Effector CD8-positive, alpha-beta T cell (primary cell): ENCODE measurements at places on chromosomes 12 and 14.

- DNase-seq, result no peak
Observed at GRCh38 chr12:83769151-83769550, 1082.4 kb downstream of the TMTC2 start.

GRCh38 chr12:113512568-113512967 is 40.9 kb upstream of the LHX5 start:
- no peak for DNase-seq

DNA sequence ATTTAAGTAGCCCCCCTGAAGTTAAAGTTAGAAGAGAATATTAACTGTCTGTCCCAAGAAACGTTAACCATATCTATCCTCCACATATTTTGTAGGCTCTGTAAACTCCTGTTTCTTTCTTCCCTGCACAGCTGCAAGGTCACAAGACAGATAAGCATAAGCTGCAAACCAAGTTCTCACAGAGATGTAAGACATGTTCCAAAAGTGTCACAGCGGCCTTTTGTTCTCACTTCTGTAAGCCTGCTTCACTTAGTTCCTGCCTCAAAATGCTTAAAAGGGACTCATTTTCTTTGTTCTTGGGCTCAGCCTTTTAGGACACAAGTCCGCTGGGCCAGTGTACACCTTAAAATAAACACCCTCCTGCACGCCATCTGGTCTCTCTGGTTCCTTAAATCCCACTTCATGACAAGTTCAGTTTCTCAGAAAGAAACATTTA is 3.2 kb downstream of the RNASE1 start:
- DNase-seq, result no peak

DNA sequence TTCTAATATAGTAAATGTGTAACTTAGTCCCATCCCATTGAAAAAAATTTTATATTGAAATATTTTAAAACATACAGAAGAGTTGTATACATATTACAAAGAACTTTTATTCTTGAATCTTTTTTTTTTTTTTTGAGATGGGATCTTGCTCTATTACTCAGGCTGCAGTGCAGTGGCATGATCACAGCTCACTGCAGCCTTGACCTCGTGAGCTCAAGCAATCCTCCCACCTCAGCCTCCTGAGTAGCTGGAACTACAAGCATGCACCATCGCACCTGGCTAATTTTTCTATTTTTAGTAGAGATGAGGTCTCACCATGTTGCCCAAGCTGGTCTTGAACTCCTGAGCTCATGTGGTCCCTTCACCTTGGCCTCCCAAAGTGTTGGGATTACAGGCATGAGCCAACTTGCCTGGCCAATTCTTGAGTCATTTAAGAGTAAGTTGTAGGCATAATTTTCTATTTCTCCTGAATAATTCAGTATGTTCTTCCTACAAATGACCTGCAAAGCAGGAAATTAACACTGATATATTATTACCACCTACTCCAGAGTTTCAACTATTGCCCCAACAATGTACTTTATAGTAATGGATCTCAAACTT is 153.0 kb upstream of the BMP4 start:
- no peak for DNase-seq

DNA sequence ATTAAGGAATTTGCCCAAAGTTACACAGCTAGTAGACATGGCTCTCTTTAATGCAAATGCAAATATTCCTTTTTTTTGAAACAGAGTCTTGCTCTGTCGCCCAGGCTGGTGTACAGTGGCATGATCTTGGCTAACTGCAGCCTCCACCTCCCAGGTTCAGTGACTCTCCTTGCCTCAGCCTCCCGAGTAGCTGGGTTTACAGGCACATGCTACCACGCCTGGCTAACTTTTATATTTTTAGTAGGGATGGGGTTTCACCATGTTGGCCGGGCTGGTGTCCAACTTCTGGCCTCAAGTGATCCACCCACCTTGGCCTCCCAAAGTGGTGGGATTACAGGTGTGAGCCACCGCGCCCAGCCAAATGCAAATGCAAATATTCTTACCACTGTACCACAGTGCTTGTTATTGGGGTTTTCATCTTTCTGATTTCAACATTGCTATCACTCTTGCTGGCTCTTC is 24.5 kb upstream of the HIGD1C start:
- DNase-seq, result no peak

GRCh38 chr12:29743801-29744200 is 39.9 kb downstream of the TMTC1 start:
- DNase-seq, result no peak

GRCh38 chr12:6759741-6760140 is 6.4 kb upstream of the PTMS start:
- DNase-seq, result no peak

DNA sequence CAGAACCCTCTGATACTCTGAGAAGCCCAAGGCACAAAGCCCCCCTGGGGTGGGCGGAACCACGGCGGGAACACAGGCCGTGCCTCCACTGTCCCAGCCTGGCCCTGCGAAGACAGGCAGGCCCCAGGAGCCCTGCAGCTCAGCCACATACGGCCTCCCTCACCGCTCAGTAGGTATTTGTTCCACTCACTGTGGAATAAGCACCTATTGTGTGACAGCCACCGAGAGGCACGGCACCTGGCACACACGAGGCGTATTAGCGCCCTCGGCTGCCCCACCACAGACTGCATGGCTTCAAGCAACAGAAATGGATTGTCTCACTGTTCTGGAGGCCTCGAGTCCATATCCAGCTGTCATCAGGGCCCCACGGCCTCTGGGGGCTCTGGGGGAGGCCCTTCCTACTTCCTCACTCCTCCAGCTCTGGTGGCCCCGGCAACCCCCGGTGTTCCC is 66.3 kb downstream of the NCOR2 start:
- DNase-seq, result no peak

DNA sequence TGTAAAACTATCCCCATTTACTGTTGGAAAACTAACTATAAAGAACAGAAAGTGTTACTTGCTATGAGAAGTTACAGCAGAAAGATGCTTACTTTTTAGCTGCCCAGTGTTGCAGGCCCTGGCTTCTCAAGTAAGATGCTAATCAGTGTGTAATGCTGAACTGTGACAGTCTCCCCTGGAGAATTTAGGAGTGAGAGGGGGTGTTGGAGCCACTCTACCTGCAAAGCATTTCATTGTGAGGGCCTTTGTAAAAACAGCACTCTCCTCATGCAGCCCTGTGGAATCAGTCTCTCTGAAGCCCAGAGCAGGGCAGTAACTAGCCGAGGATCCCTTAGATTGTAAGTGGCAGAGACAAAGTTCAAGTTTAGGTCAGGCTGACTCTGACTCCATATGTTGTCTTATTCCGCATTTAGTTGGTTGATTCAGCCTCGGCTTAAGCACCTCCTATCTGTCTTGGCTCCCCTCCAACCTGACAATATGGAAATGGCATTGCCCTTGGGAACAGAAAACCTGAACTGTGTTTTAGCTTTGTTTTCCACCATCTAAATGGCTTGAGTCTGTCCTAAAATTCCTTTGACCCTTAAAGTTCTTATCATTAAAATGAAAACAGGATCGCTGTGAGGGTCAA is 141.3 kb downstream of the PRKCH start:
- DNase-seq, result no peak

- peak; percentile 24 for DNase-seq
Observed at GRCh38 chr12:6465467-6466183, 4.9 kb downstream of the VAMP1 start.

- no peak for DNase-seq
Observed at GRCh38 chr14:26123459-26123858, 474.4 kb downstream of the NOVA1 start.

DNA sequence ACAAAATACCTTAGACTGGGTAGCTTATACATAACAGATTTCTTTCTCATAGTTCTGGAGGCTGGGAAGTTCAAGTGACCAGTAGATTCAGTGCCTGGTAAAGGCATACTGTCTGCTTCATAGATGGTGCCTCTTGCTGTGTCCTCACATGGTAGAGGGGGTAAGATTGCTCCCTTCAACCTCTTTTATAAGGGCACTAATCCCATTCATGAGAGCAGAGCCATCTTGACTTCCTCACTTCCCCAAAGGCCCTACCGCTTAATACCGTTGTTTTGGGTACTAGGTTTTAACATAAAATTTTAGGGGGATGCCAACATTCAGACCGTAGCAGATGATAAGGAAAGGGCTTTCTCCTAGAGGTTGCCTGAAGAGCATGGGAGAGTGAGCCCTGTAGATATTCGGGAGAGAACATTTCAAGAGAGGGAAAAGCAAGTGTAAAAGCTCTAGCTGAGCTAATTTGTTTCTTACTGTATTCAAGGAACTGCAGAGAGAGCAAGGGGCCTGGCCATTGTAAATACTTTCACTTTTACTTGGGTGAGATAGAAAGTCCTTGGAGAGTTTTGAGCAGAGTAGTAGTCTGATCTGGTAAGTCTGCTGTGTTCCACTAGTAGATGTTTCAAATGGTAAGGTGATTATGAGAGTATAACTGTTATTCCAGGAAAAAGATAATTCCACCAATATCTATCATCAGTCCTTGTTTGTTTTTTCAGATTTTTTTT is 27.3 kb downstream of the FRS2 start:
- no peak for DNase-seq

DNA sequence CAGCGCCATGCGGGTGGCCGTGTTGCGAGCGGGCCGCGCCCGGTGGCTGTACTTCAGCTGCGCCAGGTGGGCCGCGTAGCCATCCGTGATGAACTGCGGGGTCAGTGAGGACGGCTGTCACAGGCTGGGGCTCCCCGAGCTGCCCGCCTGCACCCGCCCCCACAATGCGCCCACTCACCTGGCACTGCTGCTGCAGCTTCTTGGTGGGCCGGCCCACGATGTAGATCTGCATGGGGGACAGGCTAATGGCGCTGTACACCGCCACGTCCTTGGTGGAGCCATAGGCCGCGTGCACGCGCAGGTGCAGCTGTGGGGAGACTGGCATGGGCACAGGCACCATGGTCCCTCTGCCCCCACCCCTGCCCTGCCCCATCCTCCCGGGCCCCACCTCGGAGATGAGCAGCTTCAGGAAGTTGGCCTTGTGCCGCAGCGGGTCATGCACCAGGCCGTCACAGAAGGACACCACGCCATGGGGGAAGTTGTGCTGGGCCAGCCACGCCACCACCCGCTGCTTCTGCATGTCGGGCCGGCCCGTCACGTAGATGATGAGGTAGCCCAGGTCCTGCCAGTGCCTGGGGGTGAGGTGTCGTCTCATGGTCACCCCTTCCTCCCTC is 5.9 kb downstream of the ARL6IP4 start:
- no peak for DNase-seq

GRCh38 chr14:95328729-95329503 is 9.2 kb upstream of the CLMN start:
- DNase-seq, result no peak

- no peak for DNase-seq
Observed at GRCh38 chr12:6639151-6639801, 3.5 kb upstream of the LPAR5 start.

- no peak for DNase-seq
Observed at GRCh38 chr12:96103067-96103644, 67.8 kb upstream of the LTA4H start.
